Suppressor macrophage treated with lipopolysaccharide for 4 hours (primary cell): ENCODE measurements at places on chromosomes 11 and 22.

DNA sequence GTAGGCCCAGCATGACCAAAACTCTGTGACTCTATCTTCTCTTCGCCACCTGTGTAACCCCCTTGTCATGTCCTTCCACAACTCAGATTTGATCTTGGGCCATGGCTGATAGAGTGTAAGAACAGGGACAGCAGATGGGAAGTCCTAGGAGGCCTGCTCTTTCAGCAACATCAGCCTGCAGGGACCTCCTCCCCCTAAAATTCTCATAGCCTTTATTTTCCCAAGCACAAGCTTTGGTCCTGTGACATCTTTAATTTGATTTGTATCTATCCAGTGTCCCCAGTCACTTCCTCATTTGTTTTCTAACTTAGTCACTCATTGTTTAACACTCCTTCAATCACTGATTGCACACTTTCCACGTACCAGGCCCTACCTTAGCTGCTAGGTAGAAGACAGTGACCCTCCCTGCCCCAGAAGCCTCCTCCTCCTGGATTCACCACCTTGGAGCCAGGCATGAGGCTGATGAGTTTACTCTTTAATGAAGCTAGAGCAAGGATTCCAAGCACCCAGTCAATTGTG, 5.3 kb downstream of the UBQLN3 start:
- DNase-seq = no peak

- no peak for DNase-seq
Observed at GRCh38 chr11:8501836-8502235, 92.2 kb downstream of the STK33 start.

GRCh38 chr11:14378171-14378570, 19.2 kb upstream of the RRAS2 start:
- no peak for DNase-seq

GRCh38 chr11:1162138-1162475, 4.4 kb downstream of the MUC5AC start:
- DNase-seq = no peak

DNA sequence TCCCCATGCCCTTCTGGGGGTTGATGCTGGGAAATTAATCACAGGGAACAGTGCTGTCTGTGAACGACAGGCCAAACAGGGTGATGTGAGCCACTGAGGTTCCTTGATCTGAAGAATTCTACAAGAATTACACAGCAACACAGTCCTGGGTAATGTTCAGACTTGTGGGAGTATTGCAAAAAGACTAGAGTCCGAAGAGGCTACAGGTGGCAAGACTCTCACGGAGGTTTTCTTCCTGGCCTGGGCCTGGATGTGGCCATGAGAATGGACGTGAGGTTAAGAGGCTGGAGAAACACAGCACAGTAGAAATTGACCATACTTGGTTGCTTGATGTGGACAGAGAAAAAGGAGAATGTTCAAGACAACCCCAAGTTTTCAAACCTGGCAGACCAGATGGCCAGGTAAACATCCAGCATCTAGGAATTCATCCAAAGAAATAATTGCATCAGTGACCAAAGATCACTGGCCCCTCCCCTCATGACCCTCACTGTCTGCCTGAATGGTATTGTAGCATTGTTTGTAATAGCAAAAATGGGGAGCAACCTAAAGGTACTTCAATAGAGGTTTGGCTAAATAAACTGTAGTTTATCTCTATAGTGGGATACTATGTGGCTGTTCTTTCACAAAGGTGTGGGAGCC, 70.8 kb downstream of the COMMD9 start:
- DNase-seq = no peak

DNA sequence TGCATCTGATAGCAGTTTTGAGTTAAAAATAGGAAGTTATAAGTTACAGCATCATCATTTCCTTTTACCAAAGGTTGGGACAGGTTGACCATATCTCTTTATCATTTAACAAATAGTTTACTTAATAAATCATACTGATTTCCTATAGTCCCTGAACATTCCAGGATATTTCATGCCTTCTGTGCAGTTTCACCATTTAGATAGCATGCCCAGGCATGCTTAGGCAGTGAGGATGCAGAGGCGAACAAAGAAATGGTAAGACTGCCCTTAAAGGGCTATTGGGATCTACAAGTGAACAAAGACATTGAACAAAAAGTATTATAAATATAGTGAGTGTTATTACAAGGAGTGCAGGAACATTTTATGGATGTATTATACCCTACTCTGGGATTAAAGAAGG, 96.4 kb downstream of the PRMT3 start:
- DNase-seq = no peak

DNA sequence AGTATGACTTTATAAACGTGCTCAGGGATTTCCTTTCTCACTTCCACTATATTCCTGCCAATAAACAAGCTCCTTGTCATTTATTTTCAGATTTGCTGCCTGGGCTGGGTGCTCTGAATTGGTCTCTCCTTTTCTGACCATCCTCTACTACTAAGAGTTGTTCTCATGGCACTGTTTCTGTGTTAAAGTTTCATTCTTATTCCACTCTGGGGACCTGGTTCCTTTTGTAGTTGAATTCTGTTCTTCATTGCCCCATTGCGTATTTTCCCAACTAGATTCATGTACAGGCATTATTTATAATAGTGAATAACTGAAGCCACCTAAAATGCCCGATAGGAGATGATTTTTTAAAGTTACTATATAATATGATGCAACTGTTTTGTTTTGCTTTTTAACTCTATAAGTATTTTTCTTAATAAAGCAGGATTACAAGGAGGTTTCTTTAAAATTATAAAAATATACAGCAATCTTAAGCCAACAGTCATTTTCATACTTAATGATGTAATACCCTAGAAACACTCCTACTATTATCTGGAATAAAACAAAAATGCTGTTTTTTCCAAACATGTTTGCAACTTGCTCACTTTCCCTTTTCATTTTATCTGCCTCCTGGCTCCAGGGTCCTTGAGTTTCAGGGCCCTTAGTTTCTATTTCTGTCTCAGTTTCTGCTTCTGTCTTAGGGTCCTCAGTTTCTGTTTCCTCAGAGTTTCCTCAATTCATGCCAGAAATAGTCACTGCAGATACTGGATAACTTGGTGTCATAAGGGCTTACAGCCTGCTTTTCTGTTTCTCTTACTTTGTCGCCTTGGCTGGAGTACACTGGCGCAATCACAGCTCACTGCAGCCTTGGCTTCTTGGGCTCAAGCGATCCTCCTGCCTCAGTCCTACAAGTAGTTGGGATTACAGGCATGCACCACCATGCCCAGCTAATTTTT, 9.8 kb upstream of the FUT4 start:
- peak; percentile 92 for DNase-seq

GRCh38 chr22:49348631-49349030, 479.0 kb downstream of the BRD1 start:
- no peak for DNase-seq

GRCh38 chr11:81033779-81034540, 1593.1 kb upstream of the TENM4 start:
- no peak for DNase-seq

DNA sequence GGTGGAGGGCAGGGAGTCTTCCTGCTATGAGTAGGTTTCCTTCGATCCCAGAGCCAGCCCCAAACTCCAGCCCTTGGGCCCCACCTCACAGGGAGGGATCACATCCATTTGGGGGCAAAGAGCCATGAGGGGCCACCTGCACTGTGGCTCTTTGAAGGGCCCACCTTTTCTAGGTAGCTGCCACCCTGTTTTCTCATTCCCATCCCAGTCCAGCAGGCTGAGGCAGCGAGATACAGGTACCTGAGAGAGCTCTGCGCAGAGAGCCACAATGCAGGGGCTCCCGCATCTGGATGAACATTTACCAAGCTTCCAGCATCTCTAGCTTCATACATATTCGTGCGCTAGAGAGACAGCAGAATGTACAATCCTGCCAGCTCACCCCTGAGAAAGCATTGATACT, 16.3 kb downstream of the FXYD6 start:
- no peak for DNase-seq

DNA sequence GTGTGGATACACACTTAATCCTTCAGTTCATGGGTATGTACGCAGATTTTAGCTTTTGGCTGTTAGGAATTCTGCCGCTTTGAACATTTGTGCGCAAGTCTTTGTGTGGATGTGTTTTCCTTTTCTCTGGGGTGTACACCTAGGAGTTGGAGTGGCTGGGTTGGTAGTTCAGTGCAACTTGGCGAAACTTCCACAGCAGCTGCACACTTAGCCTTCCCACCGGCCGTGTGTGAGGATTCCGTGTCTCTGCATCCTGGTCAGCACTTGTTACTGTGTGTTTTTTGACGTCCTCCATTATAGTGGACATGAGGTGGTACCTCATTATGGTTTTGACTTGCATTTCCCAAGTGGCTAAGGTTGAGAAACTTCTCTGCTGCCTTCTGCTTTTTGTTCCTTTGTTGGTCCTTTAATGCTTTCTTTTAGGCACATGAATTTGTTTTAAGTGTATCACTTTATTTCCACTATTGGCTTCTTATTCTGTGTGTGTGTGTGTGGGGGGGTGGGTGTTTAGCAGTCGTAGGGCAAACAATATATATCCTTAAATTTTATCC, 72.1 kb upstream of the SLC25A18 start:
- DNase-seq = no peak

- peak; percentile 46 for DNase-seq
Observed at GRCh38 chr11:84564180-84564866, 1062.8 kb downstream of the DLG2 start.
